ENCODE measurements at places on chromosomes 12 and 14.
A peak's percentile ranks its signal among the peaks of the same experiment; 100 is the strongest.

GRCh38 chr12:66971816-66972215 lies 292.9 kb upstream of the GRIP1 start:
- no peak for DNase-seq

- no peak for DNase-seq
Measured at GRCh38 chr12:43551279-43551970, 578 bp downstream of the ADAMTS20 start.

DNA sequence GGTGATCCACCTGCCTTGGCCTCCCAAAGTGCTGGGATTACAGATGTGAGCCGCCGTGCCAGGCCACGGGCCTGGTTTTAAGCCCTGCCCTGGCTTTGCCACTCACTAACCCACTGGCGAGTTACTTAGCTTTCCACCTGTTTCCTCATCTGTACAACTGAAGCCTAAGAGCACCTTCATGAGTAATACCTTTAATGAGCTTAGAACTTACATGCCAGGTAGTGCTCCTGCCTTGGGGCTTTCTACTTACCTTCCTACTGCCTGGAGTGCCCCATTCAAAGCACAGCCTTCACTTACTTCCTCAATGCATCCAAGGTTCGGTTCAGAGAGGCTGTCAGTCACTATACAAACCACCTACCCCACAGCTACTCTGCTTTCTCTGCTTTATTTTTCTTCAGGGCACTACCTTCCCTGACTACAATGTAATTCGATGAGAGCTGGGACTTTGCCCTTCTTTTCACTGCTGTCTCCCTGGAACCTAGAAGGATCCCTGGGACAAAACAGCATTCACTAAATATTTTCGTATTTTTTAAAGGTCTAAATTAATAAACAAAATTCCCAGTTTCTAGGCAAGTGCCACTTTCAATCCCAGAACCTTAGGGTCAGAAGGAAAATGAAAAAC lies 13.8 kb downstream of the ZCCHC8 start:
- DNase-seq = no peak

- peak; percentile 91 for DNase-seq
Measured at GRCh38 chr12:46371718-46372543, 642 bp downstream of the SLC38A2 start.

GRCh38 chr14:105519946-105520698 lies 6.3 kb upstream of the TMEM121 start:
- DNase-seq = no peak

GRCh38 chr12:68118096-68118755 lies 41.3 kb downstream of the IFNG start:
- no peak for DNase-seq

DNA sequence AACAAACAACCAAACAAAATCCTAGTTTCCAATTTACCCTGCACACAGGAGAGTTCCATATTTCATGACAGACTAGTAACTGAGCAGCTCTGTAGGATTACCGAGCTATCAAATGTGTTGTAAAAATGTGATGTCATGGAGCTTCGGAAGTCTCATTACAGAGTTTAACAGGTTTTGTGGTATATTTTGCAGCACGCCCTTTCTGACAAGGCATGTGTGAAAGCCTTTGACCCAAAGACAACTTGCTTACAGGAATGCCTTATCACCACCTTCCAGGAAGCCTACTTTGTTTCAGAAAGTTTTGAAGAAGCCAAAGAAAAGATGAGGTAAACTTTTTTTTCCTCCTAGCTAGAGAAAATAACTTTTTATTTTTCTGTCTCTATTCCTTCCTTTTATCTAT lies 92.4 kb downstream of the TPH2 start:
- DNase-seq = no peak

DNA sequence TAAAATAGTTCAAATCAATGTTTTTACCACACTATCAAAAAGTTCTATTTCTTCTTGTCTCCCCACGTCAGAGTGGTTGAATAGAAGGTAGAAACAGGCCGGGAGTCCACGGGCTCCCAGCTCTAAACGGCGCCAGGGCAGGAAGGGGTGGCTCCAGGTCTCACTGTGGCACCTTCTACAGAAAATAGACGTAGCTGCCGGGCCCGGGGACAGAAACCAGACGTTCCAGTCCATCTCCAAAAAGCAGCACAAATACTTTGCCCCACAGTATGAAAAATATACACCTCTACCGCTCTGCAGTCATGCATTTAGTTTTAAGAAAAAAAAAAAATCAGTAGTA lies 30.9 kb downstream of the CCNK start:
- DNase-seq = no peak

DNA sequence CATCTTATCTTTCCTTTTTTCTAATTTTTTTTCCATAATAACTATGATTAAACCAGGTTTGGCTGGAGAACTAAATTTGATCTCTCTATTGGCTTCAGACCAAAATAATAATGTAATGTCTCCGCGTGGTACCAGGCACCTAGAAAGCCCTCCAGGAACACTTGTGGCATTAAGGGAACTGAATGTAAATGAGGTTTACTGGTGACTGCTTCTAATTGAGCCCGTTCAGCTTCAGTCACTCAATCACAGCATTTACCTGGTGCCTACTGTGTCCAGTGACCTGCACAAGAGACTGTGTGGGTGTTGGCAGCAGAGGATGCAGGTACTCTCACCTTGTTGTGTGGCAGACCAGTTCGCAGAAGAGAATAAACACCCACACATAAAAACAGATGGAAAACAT lies 302.5 kb downstream of the DPF3 start:
- no peak for DNase-seq

- DNase-seq = no peak
Measured at GRCh38 chr12:26823390-26823789, 9.6 kb downstream of the ITPR2 start.

DNA sequence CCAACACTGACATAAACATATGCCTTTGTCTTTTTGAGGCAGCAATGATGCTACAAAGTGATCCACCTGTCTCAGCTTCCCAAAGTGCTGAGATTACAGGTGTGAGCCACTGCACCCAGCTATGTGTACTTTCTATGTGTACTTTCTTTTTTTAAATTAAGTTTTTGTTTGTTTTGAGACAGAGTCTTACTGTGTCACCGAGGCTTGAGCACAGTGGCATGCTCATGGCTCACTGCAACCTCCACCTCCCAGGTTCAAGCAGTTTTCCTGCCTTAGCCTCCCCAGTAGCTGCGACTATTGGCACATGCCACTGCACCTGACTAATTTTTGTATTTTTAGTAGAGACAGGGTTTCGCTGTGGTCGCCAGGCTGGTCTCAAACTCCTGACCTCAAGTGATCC lies 172.5 kb upstream of the ALG10B start:
- no peak for DNase-seq

- no peak for DNase-seq
Measured at GRCh38 chr12:120429368-120429767, 8.5 kb upstream of the COX6A1 start.

DNA sequence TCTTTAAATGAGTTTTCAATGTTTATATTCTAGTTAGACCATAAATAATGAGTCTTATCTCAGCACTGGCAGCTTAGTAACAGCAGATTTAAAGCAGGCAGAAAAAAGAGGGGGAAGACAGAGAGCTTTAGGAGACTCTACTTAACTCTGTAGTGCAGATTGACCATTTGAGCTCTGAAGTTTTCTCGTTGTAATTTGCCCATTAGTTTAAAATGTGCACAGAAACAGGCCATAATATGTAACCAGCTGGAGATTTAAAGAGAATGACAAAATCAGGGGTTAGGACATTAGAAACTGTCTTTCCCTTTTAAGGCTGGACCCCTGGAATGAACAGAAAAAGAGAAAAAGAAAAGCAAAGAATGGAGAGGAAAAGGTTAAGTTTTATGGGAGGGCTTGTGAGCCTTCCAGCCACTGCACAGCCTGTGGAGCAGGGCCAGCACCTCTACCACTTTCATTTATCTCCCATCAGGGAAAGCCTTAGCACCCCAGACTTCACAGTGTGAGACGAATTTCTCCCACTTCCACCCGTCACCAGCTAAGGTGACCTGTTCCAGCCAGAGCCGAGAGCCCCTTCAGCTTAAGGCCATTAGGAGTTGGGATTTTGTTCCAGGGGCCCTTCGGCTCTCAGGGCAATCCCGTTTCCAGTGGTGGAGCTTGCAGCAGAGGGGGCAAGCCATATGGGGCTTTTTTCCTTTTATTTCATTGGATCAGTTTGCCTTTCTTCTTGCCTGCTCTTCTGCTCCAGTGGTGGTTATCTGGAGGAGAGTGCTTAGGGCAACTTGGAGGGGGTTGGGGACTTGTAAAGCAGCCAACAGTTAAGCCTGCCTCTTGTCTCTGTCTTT lies 8.0 kb downstream of the IL22 start:
- DNase-seq = no peak

DNA sequence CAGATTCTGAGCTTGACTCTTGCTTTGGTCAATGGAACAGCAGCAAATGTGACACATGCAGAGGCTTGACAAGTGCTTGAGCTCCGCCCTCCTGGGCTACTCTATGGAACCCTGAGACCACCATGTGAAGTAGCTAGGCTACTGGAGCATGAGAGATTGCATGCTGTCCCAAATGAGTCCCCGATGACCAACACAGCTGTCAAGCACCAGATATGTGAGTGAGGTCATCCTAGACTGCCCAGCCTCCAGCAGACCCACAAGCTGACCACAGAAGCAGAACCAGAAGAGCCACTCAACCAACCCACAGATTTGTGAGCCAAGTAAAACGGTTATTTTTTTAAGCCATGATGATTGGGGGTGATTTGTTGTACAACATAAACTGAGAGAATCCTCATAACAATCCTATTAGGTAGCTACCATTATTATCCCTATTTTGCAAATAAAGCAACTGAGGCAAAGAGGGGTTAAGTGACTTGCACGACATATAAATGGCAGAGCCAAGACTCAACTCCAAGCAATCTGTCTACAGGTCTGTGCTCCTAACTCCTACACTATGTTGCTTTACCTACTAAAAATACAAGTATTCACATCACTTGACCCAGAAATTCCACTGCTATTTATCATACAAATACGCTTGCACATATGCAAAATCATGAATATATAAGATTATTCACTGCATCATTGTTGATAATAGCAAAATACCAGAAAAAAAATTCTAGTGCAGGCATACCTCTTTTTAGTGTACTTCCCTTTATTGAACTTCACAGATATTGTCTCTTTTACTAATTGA lies 136.2 kb downstream of the NDUFA12 start:
- DNase-seq = no peak

- DNase-seq = no peak
Measured at GRCh38 chr12:30746190-30746589, 8.6 kb downstream of the CAPRIN2 start.

DNA sequence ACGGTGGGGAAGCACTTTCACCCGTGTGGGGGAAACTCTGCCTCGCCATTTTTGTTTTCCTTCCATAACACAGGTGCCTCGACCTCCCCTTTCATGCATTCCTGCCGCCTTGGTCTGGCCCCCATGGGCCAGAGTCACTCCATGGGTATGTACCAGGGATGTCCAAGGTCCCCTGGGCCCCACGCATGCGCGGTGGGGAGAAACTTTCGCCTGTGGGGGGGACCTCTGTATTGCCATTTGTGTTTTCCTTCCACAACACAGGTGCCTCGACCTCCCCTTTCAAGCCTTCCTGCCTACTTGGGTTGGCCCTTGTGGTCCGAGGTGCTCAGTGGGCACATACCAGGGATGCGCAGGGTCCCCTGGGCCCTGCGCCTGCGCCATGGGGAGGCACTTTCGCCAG lies 345.8 kb downstream of the ALG10 start:
- no peak for DNase-seq

GRCh38 chr12:106080041-106080790 lies 58.5 kb downstream of the NUAK1 start:
- DNase-seq = no peak

DNA sequence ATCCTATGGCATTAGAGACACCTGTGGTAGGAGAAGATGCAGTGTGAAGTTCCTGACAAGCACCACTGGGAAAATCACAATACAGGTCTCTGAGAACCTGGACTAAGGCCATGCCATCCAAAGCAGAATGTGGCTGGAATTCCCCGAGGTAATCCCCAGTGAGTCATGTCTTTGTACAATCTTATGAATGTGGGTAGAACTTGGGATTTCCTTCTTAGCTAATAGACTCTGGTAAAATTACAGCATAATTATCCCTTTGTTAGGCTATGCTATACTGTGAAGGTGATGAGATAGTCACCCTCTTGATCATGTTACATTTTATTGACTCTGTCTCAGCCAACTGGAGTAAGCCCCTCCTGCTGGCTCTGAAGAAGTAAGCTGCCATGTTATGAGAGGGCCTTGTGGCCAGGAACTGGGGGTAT lies 224.3 kb upstream of the DCN start:
- peak; percentile 84 for DNase-seq

GRCh38 chr12:120620624-120621023 lies 19.8 kb upstream of the CABP1 start:
- DNase-seq = no peak

DNA sequence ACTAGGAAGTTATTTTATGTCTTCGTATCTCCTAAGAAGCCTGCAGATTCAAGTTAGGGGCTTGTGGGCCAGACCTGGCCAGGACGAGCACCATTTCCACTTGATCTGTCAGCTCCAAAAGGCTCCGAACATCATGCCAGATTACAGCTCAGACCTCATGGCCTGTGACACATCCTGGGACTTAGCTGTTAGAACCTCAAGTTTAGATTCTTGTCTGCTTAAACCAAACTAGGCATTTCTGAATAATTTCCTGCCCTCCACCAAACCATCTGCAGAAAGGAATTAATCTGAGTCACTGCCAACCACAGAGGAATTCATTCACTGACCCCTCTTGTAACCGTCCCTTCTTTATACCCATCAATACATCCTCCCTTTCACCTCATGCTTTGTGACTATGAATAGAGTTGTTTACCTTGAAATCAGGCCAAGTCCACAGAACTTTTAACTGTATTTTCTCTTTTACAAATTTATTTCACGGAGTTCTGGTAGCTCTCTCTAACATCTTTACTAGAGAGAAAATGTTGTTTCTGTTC lies 120.3 kb downstream of the FBXL14 start:
- DNase-seq = peak; percentile 58

GRCh38 chr14:61599942-61600341 lies 95.4 kb upstream of the HIF1A start:
- no peak for DNase-seq

- no peak for DNase-seq
Measured at GRCh38 chr14:60773558-60773957, 39.0 kb downstream of the MNAT1 start.

DNA sequence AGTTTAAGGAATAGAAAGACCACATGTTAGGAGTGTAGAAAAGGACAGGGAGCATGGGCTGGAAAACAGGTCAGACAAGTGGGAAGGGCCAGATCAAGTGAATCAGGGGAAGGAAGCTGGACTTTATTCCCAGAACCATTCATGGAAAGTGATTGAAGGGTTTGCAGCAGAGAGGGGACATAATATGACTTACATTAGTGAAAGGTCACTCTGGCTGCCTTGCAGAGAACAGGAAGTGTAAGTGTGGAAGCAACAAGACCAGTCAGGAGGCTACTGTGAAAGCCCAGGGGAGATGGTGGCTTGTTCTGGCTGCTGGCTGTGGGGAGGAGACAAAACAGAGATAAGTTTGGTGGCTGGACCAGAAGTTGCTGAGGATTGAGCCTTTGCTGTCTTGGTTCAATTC lies 69.1 kb downstream of the VCPKMT start:
- DNase-seq = peak; percentile 15
